ENCODE measurements at places on chromosomes 13 and 19. TPM values are rescaled to one million over a fixed set of nuclear protein-coding genes. Genes with fewer than 3 reads are reported as not detected.

The SHANK1 gene
- not detected for total RNA-seq

The CAMSAP3 gene
- total RNA-seq = not detected

GRCh38 chr13:112103961-112104880 is 37.3 kb downstream of the SOX1 start:
- H3K27ac ChIP-seq = no peak overlapping the region
- DNase-seq = no peak
- peaks cover 6% of the 10 kb centered on the region for H3K27me3 ChIP-seq
- no peaks in the 10 kb centered on the region for H3K36me3 ChIP-seq
- H3K4me1 ChIP-seq = no peaks in the 10 kb centered on the region

DNA sequence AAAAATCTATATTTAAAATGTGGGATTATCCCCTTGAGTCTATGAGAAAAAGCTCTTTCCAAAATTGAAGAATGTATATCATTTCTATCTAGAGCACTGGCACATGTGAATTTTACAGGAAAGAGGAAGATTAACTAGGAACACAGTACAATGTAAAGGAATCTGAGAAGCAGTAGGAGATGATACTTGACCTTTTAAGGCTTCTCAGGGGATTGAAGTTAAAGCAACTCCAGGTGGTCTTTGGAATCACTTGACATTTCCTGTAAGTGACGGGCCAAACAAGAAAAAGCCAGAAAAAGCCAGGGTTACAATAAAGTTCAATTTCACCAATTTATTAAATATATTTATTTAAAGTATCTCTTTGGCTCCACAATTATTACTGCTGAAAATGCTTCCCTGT is 1373.9 kb downstream of the OLFM4 start:
- H3K4me1 ChIP-seq = no peaks in the 10 kb centered on the region
- H3K27ac ChIP-seq = no peak overlapping the region
- no peaks in the 10 kb centered on the region for H3K27me3 ChIP-seq
- no peaks in the 10 kb centered on the region for H3K36me3 ChIP-seq
- DNase-seq = no peak

DNA sequence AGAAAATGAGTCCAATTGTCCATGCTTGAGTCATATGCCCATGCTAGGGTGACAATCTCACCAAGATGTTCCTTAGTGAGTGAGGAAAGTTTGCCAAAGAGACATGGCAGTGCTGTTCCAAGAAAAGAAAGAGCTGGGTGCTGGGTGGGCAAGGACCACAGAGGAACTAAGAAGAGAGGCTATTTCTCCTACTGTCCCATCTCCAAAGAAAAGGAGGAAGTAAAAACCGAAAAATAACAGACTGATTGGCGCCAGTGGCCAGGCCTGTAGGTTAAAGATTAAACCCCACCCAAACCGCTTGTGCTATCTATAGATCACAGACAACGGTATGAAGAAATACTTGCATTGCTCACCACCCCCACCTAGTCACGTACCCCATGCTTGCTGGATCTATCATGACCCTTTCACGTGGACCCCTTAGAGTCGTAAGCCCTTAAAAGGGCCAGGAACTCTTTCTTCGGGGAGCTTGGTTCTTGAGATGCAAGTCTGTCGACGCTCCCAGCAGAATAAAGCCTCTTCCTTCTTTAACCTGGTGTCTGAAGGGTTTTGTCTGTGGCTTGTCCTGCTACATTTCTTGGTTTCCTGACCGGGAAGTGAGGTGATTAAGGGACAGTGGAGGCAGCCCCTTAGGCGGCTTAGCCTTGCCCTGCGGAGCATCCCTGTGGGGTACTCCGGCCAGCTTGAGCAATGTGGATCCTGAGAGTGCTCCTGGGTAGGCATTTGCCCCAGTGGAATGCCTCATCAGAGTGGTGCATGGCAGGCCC is 606.5 kb downstream of the UQCRFS1 start:
- no peaks in the 10 kb centered on the region for H3K36me3 ChIP-seq
- H3K27ac ChIP-seq = no peak overlapping the region
- H3K4me1 ChIP-seq = no peaks in the 10 kb centered on the region
- H3K27me3 ChIP-seq = no peaks in the 10 kb centered on the region
- DNase-seq = no peak

- H3K27ac ChIP-seq = no peak overlapping the region
- DNase-seq = peak; percentile 58
- H3K36me3 ChIP-seq = no peaks in the 10 kb centered on the region
- H3K27me3 ChIP-seq = no peaks in the 10 kb centered on the region
- peaks cover 27% of the 10 kb centered on the region for H3K4me1 ChIP-seq
These were observed 40.3 kb upstream of the USPL1 start for GRCh38 chr13:30577401-30577852.

All from CD4-positive, CD25-positive, alpha-beta regulatory T cell (primary cell).